GF-D8 (cell line): ENCODE measurements at places on chromosomes 1 and 21.

GRCh38 chr1:235018161-235018560, 110.5 kb downstream of the TOMM20 start:
- no peak for DNase-seq

DNA sequence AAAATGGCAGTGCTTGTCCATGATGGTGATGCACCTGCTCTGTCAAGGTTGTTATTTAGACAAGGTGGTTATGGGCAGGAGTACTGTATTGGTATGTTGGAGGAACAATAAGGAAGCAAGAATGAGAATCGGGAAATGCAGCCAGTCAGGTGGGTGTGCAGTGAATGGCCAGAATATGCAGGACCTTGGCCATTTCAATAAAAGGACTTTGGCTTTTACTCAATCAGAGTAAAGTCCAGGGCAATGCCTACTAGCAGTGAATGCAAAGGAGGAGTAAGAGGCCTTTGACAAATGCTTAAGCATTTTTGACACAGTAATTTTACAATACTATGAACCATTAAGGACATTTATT, 2.4 kb upstream of the CHML start:
- no peak for DNase-seq

GRCh38 chr1:186683652-186684410, 3.6 kb upstream of the PTGS2 start:
- no peak for DNase-seq

DNA sequence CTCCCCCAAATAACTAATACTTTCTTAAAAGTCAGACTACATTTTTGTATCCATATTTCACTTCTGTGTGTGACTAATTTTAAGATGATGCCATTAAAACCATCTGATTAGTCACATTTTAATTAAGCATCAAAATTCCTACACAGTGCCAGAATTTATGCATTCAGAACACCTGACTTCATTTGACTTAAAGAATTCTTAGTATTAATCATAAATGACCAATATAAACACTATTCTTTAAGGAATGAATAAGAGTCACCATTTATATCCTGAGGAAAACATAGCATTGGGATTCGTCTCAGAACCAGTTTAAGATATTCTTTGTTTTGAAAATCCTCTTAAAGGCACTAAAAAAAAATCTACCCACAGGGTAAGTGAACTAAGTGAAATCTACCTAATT, 37.0 kb downstream of the TM2D1 start:
- DNase-seq = no peak

GRCh38 chr1:31032266-31032665, 33.3 kb downstream of the PUM1 start:
- no peak for DNase-seq

DNA sequence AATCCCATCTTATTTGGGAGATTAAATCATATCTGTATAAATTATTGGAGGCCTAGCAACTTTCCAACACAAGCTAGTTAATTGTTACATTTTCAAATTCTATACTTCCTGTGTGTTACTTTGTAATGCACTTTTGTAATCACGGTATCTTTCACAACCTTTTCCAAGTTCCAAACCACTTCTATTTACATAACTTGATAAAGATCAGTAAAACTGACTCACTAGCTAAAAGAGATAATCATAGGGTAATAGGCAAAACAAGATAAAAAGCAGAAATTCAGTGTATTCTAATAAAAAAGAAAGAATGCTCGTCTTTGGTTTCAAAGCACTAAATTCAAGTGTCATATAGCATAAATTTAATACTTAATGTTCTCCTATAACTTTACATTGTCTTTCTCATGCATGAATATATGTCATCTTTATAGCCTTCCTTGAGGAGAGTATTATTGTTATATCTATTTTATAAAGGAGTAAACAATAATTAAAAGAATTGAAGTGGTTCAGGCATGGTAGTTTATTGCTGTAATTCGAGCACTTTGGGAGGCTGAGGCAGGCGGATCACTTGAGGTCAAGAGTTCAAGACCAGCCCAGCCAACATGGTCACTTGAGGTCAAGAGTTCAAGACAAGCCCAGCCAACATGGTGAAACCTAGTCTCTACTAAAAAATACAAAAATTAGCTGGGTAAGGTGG, 66.4 kb downstream of the RGS13 start:
- DNase-seq = peak; percentile 80

- DNase-seq = no peak
These were observed 226.4 kb downstream of the NRIP1 start for GRCh38 chr21:14838400-14838799.

DNA sequence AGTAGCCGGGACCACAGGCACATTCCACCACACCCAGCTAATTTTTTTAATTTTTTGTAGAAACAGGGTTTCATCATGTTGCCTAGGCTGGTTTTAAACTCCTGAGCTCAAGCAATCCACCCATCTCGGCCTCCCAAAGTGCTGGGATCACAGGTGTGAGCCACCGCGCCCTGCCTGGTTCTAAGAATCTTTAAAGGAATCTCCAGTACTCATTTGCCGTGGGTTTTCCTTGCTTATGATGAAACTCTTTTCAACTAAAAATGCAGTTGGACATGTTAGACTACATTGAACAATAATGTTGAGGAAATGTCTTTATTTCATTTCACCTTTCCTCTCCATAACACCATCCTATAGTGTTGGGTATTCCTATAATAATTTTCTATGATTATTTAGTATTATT, 121.6 kb downstream of the ZNF281 start:
- no peak for DNase-seq

DNA sequence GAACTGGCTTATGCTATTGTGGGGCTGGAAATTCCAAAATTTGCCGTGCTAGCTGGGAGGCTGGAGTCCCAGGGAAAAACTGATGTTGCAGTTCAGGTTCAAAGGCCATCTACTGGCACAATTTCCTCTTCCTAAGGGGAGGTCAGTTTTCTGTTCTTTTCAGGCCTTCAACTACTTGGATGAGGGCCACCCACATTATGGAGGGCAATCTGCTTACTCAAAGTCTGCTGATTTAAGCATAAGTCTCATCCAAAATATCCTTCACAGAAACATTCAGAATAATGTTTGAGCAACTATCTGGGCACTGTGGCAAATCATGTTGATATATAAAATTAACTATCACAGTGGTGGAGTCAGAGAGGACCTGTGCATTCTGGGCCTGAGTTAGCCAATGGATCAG, 21.2 kb upstream of the PTGFR start:
- DNase-seq = no peak

- DNase-seq = no peak
These were observed 19.9 kb downstream of the CATSPER4 start for GRCh38 chr1:26210147-26210870.

GRCh38 chr1:116763787-116764465, 9.7 kb downstream of the CD2 start:
- no peak for DNase-seq

GRCh38 chr1:79472067-79472656, 465.6 kb upstream of the ADGRL4 start:
- no peak for DNase-seq

- DNase-seq = no peak
These were observed 505 bp downstream of the LMNA start for GRCh38 chr1:156114919-156115513.

- DNase-seq = no peak
These were observed 915.6 kb upstream of the NEGR1 start for GRCh38 chr1:73197972-73198371.

GRCh38 chr1:55143684-55144083, 71.5 kb downstream of the USP24 start:
- no peak for DNase-seq

GRCh38 chr1:203629507-203630082, 3.0 kb downstream of the ATP2B4 start:
- no peak for DNase-seq

DNA sequence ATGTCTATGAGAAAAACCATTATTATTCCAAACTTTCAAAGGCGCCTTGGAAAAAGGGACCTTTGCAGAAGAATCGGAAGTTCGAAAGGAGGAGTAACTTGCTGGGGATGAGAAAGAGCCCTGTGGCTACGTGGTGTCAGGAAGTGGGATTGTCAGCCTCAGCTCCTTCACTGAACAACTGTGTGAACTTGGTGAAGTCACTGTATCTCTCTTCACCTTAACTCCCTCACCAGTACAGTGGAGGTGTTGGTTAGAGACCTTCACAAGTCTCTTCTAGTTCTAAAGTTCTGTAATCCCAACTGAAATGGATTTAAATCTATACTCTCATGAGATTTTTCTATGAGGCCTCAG, 285.6 kb downstream of the CACNA1E start:
- DNase-seq = no peak

- no peak for DNase-seq
These were observed at the start of gene PALMD for GRCh38 chr1:99645699-99646531. PALMD (plus strand) TSS chr1:99646113; CDS start chr1:99646318, 205 bp downstream.
